ENCODE measurements at places on chromosomes 7 and 10.

- DNase-seq = no peak
These were observed 12.3 kb downstream of the OGDH start for GRCh38 chr7:44618753-44619152.

DNA sequence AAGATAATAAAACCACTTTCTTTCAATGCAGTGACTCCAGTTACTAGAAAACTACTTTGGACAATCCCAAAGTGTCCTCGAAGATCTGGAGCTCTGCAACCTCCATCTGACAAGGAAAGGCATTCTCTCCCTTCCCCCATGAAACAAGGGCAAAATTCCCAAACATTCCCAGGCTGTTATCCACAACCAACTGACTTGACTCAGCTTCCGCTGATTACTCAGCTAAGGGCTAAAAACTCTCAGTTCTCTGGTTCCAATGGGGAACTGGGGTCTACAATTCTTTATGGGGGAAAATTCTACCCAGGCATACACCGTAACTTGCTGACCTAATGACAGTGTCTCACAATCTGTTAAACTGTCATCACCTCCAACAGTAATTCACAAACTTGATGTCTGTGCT is 48.4 kb downstream of the SFMBT2 start:
- DNase-seq = no peak

DNA sequence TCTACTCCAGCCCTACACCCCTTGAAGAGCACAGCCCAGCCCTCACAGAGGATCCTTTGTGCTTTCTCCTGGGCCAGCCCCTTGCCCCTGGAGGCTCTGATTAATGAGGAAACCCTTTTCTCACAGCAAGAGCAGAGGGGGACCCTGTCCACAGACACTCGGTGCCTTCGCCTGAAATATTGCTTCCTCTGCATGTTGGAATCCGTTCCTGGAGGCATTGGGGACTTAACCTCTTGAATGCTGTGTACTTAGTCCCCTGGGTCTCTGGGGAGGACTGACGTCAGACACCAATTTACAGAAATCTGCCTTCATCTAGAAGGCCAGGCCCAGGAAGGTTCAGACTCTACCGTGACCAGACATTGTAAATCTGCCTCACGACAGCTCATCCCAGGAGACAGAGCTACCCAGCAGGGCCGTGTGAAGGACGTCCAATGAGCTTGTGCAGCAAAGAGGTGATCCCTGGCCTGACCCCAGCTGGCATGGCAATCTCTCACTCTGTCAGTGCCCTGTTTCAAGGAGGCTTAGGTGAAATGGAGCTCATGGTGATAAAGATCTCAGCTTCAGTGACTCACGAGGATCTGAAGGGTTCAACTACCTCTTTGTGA is 8.1 kb upstream of the TMEM72 start:
- DNase-seq = no peak

- DNase-seq = no peak
These were observed 6.3 kb downstream of the UNC5B start for GRCh38 chr10:71218651-71219050.

- no peak for DNase-seq
These were observed 42.9 kb upstream of the PCBD1 start for GRCh38 chr10:70931168-70931815.

GRCh38 chr7:2542011-2542915 is 13.1 kb downstream of the BRAT1 start:
- no peak for DNase-seq

DNA sequence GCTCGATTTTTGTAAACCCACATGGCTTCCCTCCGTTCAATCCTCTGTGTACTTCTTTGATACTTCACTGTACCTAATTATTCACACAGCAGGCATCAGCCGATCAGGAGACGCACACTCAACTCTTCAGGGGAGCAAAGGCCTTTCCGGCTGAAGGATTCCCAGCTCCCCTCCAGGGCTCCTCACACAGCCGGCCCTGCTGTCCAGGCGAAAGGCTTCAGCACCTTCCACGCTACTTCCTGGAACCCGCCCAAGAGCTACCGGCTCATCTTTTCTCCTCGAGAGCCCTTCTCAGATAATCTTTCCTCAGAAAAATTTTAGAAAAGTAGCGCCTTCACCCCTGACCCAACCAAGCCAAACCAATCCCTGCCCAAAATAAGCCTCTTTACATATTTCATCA is 270.4 kb downstream of the ZMYND11 start:
- no peak for DNase-seq

- peak; percentile 31 for DNase-seq
These were observed 58.8 kb downstream of the PARP12 start for GRCh38 chr7:140003913-140004382.

DNA sequence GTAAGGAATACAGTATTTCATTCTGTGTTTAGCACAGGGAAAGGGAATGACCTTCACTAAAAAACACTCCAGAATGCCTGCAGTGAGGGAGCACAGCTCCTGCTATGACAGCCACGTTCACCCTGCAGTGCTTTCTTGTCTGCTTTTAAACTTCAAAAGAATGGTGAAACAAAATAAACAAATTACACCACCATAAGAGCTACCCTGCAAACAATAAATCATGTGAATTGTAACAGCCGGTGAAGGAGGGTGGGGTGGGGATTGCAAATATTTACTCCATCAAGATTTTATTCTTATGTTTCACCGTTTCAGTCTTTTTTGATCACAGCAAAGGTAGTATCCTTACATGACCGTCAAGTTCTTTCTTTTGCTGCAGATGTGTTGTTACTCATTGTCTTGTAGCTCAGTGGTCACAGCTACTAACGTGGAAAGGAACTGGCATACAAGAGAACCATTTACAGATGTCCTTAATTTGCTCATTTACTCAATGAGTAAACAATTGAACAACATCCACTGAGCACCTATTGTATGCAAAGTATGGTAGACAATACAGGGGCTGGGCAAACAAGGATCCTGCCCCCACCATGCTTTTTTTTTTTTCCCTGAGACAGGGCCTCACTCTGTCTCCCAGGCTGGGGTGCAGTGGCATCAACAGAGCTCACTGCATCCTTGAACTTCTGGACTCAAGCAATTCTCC is 4.1 kb upstream of the CHN2 start:
- no peak for DNase-seq

- no peak for DNase-seq
These were observed 700.0 kb upstream of the PCDH15 start for GRCh38 chr10:55500931-55501559.

GRCh38 chr7:111960984-111961383 is 245.2 kb downstream of the DOCK4 start:
- DNase-seq = no peak

DNA sequence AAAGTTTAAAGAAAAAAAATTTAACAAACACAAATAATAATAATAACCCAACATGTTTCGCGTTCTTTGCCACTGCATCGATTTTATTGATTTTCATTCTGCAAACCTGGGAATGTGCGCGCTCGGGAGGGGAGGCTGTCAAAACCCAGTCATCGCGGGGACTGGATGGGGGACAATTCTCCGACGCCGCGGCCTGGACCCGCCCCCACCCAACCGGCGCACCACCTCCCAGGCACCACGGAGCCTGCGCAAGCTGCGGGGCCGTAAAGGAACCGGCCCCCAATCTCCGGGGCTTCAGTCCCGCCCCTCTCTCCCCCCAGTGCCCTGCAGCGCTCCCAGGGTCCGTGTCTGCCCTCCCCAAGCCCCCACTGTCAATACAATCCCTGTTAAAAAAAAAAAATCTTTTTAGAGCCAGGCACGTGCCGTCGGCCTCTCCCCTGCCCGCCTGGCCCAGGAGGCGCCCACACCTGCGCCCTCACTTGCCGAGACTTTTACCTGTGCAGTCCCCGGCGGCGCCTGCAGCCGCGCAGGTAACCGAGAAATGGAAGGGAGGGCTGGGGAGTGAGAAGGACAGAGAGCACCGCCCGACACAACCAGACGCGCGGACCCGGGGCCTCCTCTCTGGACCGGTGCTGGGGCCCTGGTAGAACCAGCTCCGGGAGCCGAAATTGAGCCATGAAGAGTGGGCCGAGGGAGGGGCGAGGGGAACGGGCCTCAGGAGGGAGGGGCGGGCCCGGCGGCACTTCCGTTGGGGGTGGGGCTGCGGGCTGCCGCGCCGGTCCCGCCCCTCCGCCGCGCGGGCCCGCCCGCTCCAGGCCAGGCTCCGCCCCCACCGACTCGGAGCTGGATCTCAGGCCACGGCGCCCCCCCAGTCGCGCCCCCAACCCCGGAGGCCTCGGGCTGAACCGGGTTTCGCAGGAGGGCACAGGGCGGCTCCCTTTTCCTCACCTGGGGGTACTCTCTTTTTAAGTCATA is 7.6 kb upstream of the ZNF503 start:
- DNase-seq = peak; percentile 30

DNA sequence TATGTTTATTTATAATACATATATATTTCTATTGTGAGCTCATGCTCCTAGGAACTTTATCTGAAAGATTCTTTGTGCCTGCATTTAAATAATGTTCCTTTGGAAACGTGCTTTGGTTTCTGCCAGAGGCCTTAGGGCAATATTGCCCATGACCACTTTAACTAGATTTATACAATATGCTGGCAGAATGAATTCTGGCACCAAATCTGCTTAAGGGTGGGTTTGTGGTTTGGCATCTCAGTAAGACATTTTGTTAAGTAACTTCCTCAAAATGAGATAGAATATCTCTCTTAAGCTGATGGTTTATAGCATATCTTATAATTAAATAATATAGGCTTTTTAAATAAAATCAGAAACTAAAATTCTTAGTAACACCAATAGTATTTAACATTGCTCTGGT is 252.9 kb downstream of the RNLS start:
- no peak for DNase-seq

DNA sequence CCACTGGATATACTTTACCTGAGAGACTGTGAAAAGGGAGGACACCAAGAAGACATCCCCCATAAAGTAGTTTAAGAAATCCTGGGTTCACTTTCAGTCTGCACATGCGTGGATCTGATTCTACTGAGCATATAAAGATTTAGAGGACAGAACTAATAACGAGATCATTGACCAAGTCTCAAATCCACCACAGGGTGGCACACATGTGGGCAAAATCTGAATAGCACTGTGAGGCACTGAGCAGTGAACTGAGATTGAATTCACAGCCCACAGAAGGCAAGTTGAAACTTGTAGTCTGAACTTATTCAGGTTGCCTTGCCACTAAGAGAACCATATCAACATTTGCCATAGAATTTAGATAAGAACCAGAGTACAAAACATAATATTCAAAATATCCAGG is 818.6 kb downstream of the GRID1 start:
- no peak for DNase-seq

DNA sequence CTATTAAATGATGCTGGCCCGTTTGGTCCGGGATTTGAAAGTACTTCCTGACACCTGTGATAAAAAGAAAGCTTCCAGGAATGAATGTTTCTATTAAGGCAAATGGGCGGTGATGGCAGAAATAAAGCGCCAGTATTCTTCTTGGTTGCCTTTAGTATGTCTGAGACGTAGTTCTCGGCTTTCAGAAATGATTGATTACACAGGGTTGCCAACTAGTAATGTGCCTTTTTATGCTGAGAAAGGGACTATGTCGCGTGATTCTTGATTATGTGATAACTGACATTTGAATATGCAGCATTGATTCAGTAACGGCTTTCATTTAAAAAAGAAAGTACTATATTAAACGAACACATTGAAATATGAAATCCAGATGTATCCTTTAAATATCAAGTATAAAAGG is 13.9 kb downstream of the ZRANB1 start:
- no peak for DNase-seq

DNA sequence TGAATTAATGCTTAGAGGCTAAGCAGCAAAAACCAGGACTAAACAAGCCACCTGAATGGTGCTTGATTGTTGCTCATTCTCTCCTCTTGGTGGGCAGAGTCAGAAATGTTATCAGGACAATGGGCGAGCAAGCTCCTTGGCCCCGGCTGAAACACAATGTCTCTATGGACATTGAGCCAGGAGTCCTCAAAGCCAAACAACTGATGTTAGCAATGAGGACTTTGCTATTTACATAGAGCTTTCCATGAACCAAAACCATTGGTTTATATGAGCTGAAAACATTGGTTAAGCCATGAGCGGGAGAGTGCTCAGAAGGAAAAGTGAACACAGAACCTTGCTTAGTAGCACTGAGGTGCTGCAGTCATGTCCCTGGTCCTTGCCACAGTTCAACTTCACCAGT is 21.5 kb upstream of the NPVF start:
- no peak for DNase-seq

DNA sequence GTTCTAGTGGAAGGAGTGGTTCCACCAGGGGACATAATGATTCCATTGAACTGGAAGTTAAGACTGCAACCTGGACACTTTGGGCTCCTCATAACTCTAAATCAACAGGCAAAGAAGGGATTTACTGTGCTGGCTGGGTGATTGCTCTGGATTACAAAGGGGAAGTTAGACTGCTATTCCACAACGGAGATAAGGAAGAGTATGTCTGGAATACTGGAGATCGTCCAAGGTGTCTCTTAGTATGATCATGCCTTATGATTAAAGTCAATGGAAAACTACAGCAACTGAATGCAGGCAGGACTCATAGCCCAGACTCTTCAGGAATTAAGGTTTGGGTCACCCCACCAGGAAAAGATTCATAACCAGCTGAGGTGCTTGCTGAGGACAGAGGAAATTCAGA is 310.6 kb upstream of the MGMT start:
- DNase-seq = no peak

- no peak for DNase-seq
These were observed 134.3 kb upstream of the ASAH2 start for GRCh38 chr10:50385624-50386023.

GRCh38 chr10:84293574-84294016 is 34.8 kb upstream of the CCSER2 start:
- no peak for DNase-seq

DNA sequence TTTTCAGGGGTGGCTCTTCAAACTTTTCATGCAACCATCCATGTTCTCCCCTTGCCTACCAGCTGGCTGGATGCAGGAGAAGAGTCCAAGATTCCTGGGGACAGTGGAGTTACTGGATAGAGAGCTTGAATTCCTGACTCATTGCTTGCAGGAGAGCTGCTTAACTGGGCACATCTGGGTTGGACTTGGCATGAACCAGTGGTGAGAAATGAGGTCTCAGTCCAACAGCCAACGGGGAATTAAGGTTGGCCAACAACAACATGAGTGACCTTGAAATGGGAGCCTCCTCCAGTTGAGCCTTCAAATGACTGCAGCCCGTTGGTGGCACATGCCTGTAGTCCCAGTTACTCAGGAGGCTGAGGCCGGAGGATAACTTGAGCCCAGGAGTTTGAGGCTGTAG is 58.1 kb upstream of the OPN4 start:
- DNase-seq = no peak

GRCh38 chr7:1081931-1082401 is 5.9 kb upstream of the GPER1 start:
- no peak for DNase-seq

- DNase-seq = no peak
These were observed 29.4 kb upstream of the RAB18 start for GRCh38 chr10:27474741-27475140.

DNA sequence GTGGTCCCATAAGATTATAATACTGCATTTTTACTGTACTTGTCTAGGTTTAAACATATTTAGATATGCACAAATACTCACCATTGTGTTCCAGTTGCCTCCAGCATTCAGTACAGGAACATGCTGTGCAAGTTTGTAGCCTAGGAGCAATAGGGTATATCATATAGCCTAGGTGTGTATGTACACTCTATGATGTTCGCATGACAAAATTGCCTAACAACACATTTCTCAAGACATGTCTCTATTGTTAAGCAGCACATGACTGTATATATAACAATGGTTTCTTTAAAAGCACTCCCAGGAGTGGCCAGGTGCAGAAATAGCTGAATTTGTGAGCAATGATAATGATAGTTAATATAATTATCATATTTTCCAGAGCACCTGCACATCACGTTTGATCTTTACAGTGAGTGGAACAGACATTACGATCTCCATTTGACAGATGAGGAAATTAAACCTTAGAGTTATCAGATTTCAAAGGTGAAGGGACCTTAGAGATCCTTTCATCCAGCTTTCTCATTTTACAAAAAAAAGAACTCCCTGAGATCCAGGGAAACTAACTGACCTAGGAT is 99.2 kb upstream of the PDCD4 start:
- DNase-seq = no peak

All from stimulated activated naive CD4-positive, alpha-beta T cell (primary cell).